ENCODE measurements at places on chromosomes 12 and 14. TPM values are rescaled to one million over a fixed set of nuclear protein-coding genes. Genes with fewer than 3 reads are reported as not detected.

CLEC4D gene
- 0.31 TPM for total RNA-seq

AKAP6 gene
- 30.9 TPM for total RNA-seq

FAM234B gene
- total RNA-seq = 13.2 TPM

ZBTB42 gene
- total RNA-seq = 6.1 TPM

ATF1 gene
- total RNA-seq = 17.7 TPM

PSMC6 gene
- 59.0 TPM for total RNA-seq

LRTM2 gene
- total RNA-seq = 0.39 TPM

CMA1 gene
- total RNA-seq = not detected

SLC2A13 gene
- total RNA-seq = 18.0 TPM

DNA sequence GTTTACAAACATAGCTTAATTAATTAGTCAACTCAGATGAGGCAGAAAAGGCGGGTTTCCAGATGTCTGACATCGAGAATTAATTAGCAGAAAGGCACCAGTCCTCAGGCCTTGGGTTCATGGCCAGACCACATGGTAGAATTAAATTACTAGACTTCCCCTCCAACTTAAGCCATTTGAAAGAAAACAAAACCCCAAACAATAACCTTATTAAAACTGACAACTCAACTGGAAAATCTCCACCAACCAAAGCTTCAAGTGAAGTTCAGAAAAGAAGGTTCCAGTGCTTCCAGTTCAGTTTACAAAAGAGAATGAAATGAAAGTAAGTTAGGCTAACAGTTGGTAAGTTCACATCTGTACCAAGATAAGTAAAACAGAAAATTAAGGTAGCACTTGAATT is 349.5 kb downstream of the GRIN2B start:
- no peak overlapping the region for H3K27ac ChIP-seq
- no peaks in the 10 kb centered on the region for H3K36me3 ChIP-seq
- no peaks in the 10 kb centered on the region for H3K4me1 ChIP-seq
- no peak for DNase-seq

GRCh38 chr14:70773182-70773862 is 36.0 kb downstream of the MAP3K9 start:
- no peak for DNase-seq
- H3K36me3 ChIP-seq = no peaks in the 10 kb centered on the region
- H3K4me3 ChIP-seq = no peak overlapping the region
- no peaks in the 10 kb centered on the region for H3K4me1 ChIP-seq
- no peaks in the 10 kb centered on the region for H3K27me3 ChIP-seq

DNA sequence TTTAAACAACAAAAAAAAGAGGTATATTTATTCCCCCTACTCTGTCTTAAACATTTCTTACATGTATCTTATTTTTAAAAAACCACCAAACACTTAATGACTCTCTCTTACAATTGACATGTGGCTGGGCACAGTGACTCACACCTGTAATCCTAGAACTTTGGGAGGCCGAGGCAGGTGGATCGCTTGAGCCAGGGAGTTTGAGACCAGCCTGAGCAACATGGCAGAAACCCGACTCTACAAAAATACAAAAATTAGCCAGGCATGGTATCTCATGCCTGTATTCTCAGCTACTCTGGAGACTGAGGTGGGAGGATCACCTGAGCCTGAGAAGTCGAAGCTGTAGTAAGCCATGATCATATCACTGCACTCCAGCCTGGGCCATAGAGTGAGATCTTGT is 16.0 kb downstream of the SLC41A2 start:
- H3K27ac ChIP-seq = no peak overlapping the region
- no peak overlapping the region for H3K4me3 ChIP-seq
- H3K4me1 ChIP-seq = no peaks in the 10 kb centered on the region
- H3K27me3 ChIP-seq = no peaks in the 10 kb centered on the region

DNA sequence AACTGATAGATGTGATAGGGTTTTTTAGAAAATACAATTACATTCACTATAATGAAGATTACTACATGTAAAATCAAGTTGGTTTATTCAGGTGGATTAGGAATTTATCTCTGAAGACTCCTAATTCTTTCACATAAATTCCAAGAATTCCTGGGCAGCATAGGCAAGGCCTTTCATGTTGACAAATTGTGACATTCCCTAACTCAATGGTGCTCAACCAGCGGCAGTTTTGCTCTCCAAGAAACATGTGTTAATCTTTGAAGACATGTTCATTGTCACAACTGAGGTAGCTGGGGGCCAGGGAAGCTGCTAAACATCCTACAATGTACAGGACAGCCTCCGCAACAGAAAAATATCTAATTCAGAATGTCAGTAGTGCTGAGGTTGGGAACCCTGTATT is 46.3 kb downstream of the PTPRQ start:
- H3K4me1 ChIP-seq = no peaks in the 10 kb centered on the region
- no peak overlapping the region for H3K27ac ChIP-seq
- no peak overlapping the region for H3K4me3 ChIP-seq
- DNase-seq = no peak

DNA sequence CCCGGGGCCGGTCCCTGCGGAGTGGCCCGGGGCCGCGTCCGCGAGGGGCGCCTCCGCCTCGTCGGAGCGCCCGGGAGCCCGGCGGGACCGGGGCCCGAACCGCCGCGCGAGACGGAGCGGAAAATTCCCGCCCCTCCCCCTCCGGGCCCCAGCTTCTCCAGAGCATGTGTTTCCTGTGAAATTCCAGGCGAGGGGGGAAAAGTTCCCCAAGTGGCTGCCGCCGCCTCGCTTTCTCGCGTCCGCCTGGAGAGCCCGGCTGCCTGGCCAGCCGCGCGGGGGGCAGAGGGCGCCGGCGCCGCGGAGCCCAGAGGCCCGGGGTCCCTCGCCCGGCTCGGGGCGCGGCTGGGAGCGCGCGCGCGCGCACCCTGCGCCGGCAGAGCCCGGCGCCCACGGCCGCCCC is 904 bp downstream of the CACNA1C start:
- no peaks in the 10 kb centered on the region for H3K4me1 ChIP-seq
- DNase-seq = no peak
- no peaks in the 10 kb centered on the region for H3K36me3 ChIP-seq
- no peaks in the 10 kb centered on the region for H3K27me3 ChIP-seq
- no peak overlapping the region for H3K27ac ChIP-seq

GRCh38 chr14:95071649-95072280 is 85.6 kb downstream of the DICER1 start:
- no peak overlapping the region for H3K4me3 ChIP-seq
- no peaks in the 10 kb centered on the region for H3K4me1 ChIP-seq

DNA sequence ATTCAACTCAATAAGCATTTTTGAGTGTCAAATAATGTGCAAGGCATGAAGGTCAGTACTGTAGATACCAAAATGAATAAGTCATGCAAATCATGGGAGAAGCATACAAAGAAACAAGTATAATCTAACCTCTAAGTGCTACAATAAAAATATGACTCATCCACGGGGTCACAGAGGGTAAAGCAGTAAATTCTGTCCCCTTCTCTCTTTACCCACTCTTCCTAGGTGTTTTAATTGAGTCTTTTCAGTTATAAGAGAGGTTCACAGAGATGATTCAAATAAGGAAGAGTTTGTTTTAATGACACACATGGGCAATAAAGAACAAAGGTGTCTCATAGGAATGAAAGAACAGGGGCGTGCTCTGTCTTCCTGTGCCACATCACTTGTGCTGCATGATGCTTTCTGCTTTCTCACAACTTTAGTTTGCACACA is 71.5 kb upstream of the DAAM1 start:
- H3K27ac ChIP-seq = no peak overlapping the region
- no peaks in the 10 kb centered on the region for H3K4me1 ChIP-seq
- no peaks in the 10 kb centered on the region for H3K27me3 ChIP-seq

DNA sequence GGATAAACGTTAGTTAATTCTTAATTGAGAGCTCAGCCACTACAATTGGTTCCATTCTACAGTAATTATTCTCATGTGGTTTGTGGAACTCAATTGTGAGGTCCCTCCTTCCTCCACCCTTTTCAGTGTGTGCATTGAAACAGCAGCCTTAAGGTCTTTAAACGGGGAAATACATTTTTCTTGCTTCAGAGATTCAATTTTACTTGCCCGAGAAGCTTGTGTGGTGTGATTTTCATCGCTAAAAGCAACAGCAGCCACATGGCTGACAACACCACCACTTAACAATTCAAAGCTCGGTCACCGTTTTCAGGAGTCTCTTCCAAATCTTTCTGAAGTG is 733 bp upstream of the PPFIBP1 start:
- peak overlapping the region; percentile 66 for H3K4me3 ChIP-seq
- no peak for DNase-seq
- peak overlapping the region; percentile 87 for H3K27ac ChIP-seq
- H3K4me1 ChIP-seq = peaks cover 12% of the 10 kb centered on the region
- no peaks in the 10 kb centered on the region for H3K27me3 ChIP-seq
- no peaks in the 10 kb centered on the region for H3K36me3 ChIP-seq

- no peak overlapping the region for H3K27ac ChIP-seq
- H3K4me3 ChIP-seq = no peak overlapping the region
- no peaks in the 10 kb centered on the region for H3K36me3 ChIP-seq
- no peaks in the 10 kb centered on the region for H3K27me3 ChIP-seq
- DNase-seq = peak; percentile 32
Observed at GRCh38 chr12:102833687-102834441, 83.2 kb downstream of the PAH start.

DNA sequence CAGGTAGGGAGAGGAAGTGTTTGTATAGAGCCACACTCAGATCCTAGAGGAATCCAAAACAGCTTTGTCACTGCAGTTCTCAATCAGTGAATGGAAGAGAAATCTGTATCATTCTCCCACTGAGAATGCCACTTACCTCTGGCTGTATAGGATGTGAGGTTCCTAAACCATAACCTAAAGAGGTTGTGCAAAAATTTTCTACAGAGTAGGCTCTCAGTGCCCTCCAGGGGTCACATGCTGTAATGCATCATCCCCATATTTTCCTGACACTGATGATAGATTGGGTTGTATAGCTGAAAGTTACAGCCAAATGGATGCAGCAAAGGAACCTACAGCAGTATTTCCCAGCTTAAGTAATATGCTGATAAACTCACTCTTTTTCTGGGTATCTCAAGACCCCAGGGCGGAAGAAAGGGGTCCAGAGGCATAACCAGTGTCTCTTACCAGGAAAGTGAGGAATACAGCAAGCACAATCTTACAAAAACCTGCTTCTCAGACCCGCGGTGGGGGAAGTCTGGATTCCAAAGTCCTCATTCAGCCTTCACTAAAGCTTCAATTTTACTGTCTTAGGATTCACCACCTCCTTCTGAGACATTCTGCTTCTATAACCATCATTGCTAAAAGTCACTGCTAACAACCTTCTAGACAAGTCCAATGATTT is 3.8 kb downstream of the BCDIN3D start:
- no peak overlapping the region for H3K27ac ChIP-seq
- peaks cover 15% of the 10 kb centered on the region for H3K4me1 ChIP-seq

DNA sequence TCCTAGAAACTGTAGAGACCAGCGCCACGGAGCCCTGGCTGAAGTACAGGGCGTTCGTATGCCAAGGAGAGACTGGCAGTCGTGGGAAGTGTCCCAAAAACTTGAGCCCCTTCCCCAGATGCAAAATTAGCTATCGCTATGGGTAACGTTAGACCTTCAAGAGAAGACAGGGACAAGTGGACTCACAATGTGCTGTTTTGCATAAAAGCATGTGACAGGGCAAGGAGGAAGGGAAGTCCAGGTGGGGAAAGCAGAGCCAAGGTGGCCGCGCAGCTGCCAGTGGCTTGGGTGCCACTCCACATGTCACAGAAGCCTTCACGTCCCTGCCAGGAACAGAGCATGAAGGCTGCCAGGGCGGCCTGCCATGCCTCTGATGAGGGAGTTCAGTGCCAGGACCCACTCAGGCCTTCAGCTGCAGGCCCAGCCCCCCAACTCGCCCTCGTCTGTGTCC is 61.2 kb upstream of the DYNC1H1 start:
- H3K4me3 ChIP-seq = no peak overlapping the region
- H3K4me1 ChIP-seq = no peaks in the 10 kb centered on the region
- no peaks in the 10 kb centered on the region for H3K36me3 ChIP-seq

- peaks cover 13% of the 10 kb centered on the region for H3K4me1 ChIP-seq
- H3K27me3 ChIP-seq = no peaks in the 10 kb centered on the region
Observed at GRCh38 chr14:75577090-75577489, 1.3 kb upstream of the FLVCR2 start.

DNA sequence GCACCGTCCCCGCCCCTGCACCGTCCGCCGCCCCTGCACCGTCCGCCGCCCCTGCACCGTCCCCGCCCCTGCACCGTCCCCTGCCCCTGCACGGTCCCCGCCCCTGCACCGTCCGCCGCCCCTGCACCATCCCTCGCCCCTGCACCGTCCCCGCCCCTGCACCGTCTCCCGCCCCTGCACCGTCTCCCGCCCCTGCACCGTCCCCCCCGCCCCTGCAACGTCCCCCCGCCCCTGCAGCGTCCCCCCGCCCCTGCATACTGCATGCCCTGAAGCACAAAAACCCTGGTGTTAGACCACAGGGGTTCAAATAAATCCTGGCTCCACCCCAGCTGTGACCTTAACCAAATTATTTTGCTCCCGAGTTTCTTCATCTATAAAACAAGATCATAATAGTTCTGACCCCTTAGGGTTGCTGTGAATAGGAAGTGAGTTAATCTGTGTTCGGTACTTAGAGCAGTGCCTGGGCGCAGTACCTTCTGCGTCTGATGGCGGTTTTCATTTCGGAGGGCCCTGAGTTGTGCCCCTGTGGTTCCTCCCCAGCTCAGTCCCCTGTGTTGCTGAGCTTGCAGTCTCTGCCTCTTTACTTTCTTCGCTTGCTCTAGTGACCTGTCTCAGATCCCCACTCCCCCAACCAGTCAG is 38.1 kb downstream of the ESRRB start:
- no peaks in the 10 kb centered on the region for H3K4me1 ChIP-seq
- DNase-seq = no peak
- H3K27ac ChIP-seq = no peak overlapping the region
- no peak overlapping the region for H3K4me3 ChIP-seq
- no peaks in the 10 kb centered on the region for H3K36me3 ChIP-seq

GRCh38 chr12:93657071-93657470 is 20.1 kb upstream of the CRADD start:
- no peak overlapping the region for H3K4me3 ChIP-seq
- H3K27me3 ChIP-seq = no peaks in the 10 kb centered on the region
- H3K4me1 ChIP-seq = no peaks in the 10 kb centered on the region
- H3K27ac ChIP-seq = no peak overlapping the region
- DNase-seq = no peak
- no peaks in the 10 kb centered on the region for H3K36me3 ChIP-seq

- no peak for DNase-seq
- H3K4me3 ChIP-seq = no peak overlapping the region
- no peak overlapping the region for H3K27ac ChIP-seq
- no peaks in the 10 kb centered on the region for H3K36me3 ChIP-seq
- no peaks in the 10 kb centered on the region for H3K27me3 ChIP-seq
Observed at GRCh38 chr14:57918791-57919190, 52.9 kb upstream of the SLC35F4 start.
